ENCODE measurements at places on chromosomes 12 and 14.

- DNase-seq: peak; percentile 51
Measured at GRCh38 chr12:103548622-103549601, 38.2 kb upstream of the STAB2 start.

- DNase-seq: no peak
Measured at GRCh38 chr12:47408171-47408871, 297.5 kb downstream of the RPAP3 start.

- DNase-seq: peak; percentile 35
Measured at GRCh38 chr14:90140298-90140955, 78.6 kb downstream of the KCNK13 start.

DNA sequence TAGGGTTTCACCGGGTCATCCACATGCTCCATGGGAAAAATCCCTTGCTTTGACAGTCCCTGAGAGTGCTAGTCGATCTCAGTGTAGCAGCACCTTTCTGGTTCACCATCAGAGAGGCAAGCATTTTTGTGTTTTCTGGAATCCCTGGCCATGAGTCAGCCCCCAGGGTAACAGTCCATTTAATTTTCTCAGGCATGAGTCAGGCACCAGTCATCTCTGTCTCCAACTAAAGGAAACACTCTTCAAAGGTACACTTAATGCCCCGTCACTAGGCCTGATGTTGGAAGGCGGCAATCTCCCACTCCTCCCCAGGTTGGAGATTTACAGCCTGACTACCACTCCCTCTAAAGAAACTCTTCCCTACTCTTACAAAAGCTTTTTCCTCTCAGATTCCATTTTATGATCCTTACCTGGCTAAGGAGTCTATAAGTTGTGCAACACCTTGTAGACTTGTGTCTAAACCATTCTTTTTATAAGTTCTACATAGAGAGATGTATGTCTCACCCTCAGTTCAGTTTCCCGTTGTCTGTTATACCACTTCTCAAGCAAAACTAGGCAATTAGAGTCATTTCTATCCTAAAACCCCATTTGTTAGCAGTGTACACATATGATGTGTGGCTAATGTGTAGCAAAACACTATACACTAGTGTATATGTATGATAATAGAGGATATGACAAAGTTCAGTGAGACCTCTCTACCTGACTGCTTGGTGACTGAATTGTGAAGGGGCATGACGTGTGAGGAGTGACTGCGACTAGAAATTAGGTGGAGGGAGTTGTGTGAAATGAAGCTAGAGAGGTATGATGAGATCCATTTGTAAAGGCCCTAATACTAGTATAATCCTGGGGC, 24.6 kb downstream of the TMEM19 start:
- DNase-seq: peak; percentile 64

DNA sequence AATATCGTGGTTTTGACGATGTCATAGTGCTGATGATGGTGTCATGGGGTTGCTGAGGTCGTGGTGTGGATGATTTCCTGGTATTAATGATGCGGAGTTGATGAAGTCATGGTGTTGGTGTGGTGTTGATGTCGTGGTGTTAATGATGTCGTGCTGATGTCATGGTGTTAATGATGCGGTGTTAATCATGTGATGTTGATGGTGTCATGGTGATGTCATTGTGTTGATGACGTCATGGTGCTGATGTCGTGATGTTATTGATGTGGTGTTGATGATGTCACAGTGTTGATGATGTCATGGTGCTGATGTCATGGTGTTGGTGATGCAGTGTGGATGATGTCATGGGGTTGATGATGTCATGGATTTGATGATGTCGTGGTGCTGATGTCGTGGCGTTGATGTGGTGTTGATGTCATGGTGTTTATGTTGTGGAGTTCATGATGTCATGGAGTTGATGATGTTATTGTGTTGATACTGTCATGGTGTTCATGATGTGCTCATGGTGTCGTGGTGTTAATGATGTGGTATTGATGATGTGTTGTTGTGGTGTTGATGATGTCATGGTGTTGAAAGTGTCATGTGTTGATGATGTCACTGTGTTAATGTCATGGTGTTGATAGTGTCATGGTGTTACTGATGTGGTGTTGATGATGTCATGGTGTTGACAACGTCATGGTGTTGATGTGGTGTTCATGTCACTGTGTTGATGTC, 48.5 kb upstream of the RIMBP2 start:
- no peak for DNase-seq

GRCh38 chr12:120680165-120680738, 6.7 kb upstream of the MLEC start:
- no peak for DNase-seq
